Astrocyte (in vitro differentiated cells and primary cell): ENCODE measurements at places on chromosomes 6 and 20.

DNA sequence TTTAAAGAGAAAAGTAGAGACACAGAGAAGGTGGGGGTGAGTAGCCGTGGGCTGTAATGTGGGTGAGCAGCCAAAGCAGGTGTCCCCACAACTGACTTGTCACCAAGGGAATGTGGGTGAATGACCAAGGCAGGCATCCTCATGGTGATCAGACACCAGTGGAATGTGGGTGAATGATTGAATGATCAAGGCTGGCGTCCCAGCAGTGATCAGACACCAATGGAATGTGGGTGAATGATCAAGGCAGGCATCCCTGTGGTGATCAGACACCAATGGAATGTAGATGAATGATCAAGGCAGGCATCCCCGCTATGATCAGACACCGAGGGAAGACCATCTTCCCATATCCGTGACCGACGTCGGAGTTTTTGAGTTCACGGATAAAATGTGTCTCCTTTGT is 49.8 kb upstream of the OR14J1 start:
- DNase-seq = no peak

- DNase-seq = no peak
Measured at GRCh38 chr20:42483730-42484303, 705.9 kb downstream of the PTPRT start.

DNA sequence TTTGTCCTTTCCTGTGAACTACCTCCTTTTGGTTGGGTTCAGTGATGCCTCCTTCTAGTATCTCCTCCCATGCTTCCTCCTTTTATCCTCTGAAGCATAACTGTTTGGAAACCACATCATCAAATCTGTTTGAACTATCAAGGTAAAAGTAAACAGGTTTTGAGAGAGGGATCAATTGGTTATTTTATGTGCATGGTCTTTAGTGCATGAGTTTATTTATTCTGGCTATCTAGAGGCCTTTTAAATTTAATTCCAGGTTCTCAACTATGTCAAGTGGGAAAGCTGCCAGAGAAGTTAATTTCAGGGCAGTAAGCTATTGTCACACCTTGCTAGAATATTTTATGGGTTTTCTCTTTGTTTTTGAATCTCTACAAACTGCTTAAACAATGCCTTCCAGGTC is 54.1 kb downstream of the WASF1 start:
- DNase-seq = no peak

DNA sequence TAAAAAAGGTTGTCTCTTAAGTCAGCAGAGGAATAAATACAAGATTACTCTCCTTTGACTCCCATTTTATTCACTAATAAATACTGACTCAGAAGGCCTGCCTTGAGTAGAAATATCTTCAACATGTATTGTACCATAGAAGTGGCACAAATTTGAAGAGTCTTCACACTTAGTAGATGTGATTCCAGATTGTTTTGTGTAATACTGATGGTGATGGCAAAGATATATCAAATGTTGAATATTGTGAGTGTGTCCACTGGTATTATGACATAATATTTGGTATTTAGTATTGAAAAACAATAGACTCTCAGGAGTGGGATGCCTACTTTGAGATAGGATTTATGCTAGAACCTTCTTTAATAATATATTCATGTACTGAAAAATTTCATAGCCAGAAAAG is 7.0 kb downstream of the ADGRB3 start:
- no peak for DNase-seq

DNA sequence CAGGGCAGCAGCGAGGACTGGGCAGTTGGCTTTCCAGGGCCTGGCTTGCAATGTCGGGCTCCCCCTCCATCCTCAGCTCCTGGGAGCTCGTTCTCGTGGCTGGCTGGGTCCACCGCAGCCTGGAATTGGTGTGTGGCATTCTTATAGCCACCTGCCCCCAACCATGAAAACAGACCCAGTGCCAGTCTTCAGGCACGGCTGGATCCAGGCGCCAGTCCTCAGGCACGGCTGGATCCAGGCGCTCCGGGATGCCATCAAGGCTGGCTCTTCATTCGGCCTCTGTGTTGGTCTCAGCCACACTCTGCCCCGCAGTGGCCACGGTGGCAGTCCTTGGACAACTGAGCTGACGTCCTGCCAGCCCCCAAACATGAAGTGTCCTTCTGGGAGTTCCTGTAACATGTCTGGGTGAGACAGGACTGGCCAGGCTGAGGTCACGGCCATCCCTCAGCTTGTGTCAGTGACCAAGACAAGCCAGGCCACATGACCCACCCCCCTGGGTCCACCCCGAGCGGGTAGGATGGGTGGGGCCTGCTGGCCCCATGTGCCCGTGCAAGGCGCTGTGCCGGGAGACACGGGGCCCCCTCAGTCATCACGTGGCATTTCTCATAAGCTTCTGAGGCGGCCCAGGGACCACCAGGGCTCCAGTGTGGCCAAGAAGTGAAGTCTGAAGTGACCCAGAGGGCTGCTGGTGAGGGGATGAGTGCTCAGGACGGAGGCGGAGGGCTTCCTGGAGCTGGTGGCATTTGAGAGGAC is 99.0 kb downstream of the TAF4 start:
- no peak for DNase-seq

GRCh38 chr6:157343732-157344131 is 20.4 kb upstream of the TMEM242 start:
- no peak for DNase-seq

DNA sequence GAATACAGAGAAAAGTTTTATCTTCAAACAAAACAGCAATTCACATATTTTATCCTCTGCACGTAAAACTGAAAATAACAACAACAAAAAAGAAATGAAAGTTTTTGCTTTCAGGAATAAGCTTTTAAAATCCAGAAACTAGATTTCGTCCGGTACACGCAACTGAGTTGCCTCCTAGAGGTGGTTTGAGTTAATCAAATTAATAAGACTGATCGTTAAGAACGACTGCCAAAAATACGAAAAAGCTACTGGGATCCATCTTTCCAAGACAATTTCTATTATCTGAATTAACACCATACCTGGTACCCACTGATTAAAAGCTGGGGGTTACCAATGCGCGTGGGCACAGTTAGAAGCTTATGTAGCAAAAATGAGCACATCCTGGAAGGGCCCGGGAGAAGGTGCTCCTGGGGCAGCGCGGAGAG is 669 bp downstream of the PDCD2 start:
- DNase-seq = no peak

- peak; percentile 9 for DNase-seq
Measured at GRCh38 chr20:16350465-16350864, 222.8 kb downstream of the KIF16B start.

DNA sequence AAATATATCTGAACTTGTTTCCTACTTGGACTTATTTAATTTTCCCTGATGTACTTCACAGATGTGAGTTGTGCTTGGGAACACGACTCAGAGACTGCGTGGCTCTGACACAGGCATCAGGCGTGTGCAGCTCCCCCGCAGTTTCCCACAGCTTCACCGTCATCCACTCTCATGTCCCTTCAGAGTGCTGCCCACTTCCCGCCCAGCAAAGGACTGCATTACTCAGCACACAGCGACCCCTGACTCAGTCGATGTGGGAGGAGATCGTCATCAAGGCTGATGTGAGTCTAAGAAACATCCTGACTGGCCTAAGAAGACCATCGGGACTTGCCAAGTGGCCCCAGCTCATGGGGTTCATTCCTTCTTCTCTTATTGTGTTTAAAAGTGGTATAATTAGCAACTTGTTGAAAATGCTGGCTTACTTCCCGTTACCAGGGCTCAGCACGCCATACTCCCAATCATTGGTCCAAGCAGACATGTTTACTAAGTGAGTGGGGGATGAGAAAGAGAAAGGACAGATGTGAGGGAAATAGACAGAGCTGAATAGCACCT is 539.4 kb upstream of the JARID2 start:
- peak; percentile 100 for DNase-seq

- DNase-seq = no peak
Measured at GRCh38 chr20:38798266-38798665, 7.2 kb upstream of the PPP1R16B start.

DNA sequence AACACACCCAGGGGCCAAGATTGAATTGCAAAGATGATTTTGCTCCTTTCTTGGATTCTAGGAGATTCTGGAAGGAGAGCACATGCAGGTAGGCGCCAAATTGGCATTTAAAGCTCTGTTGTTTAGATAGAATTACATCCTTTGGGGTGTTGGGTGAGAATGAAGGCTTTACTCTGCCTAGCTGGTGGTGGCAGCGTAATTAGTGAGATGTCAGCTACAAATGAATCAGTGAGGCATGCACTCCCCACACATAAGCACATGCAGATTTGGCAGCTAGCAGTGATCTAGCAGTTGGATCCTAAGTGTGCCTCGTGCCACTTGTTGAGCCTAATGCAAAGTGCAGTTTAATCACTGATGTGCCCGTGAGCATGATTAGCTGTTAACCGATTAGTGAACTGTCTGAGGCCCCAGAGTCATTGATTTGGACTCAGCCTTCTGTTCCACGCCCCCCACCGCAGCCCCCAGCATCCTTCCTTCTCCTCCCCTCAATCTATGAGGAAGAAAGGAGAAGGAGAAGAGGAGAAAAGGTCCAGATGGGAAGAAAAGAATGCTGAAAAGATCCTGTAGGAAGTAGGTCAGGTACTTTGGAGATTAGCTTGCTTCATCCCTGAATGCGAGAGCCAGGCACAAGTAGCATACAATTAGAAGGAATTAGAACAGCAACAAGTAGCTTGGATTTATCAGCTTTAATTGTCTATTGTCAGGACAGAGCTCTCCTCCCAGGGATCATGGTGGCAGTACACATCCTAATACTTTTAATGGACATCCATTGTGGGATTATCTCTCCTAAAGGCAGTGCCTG is 6.0 kb upstream of the PRDM1 start:
- no peak for DNase-seq

DNA sequence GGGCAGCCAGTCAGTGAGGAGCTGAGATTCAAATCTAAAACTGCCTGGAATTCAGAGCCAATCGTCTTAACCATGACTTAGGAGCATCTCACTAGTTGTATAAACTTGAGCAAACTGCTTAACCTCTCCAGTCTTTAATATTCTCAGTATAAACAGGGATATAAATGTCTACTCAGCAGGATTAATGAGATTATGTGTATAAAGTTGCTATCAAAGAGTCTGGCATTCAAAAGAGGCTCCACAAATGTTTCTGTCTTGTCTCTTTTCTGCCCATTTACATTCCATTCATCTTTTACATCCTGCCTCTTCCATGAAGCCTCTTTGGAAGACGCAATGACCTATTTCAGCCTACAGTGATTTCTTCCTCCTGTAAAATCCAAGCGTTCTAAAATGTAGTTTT is 66.9 kb downstream of the BLOC1S5 start:
- no peak for DNase-seq

DNA sequence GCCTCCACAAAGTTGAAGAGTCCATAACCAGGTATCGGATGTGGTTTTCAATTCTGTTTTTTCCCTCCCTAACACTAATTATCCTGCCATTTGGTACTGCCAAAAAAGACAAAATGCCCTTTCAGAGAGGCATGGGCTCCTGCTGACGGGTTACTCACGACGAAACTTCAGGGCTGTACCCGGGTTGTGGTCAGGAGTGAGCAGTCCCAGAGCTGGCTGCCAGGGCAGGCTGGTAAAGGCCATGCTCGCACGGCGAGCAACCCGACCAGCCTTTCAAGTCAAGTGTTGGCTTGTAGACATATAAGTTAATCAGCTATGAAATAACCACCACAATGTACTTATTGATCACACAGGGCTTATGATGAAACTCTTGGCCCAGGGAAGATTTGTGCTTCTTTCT is 152.5 kb downstream of the FOXC1 start:
- no peak for DNase-seq

- no peak for DNase-seq
Measured at GRCh38 chr6:73369563-73369962, at the start of gene OOEP. OOEP (minus strand) TSS chr6:73369897; CDS start chr6:73369792, 105 bp downstream.
